ENCODE measurements at places on chromosomes 3 and 15. TPM values are rescaled to one million over a fixed set of nuclear protein-coding genes. Genes with fewer than 3 reads are reported as not detected.

The NPRL2 gene
- total RNA-seq = 16.8 TPM

The WNT5A gene
- total RNA-seq = 4.2 TPM

The IQCH gene
- total RNA-seq = 0.64 TPM

The PPM1L gene
- 56.4 TPM for total RNA-seq

The LRRC3B gene
- 0.10 TPM for total RNA-seq

The SLC28A1 gene
- total RNA-seq = 0.50 TPM

The SSUH2 gene
- total RNA-seq = 0.57 TPM

The DCBLD2 gene
- 43.1 TPM for total RNA-seq

The GRM2 gene
- total RNA-seq = 0.07 TPM

The LRRC2 gene
- total RNA-seq = 122 TPM

The MAP1A gene
- 13.0 TPM for total RNA-seq

The SCN11A gene
- total RNA-seq = not detected

The SAMMSON gene
- total RNA-seq = not detected

The IL1RAP gene
- total RNA-seq = 6.1 TPM

The ALDH1A2 gene
- total RNA-seq = 10.4 TPM

The MELTF gene
- total RNA-seq = 3.6 TPM

The GOLGA6B gene
- total RNA-seq = not detected

The IL17RD gene
- total RNA-seq = 4.4 TPM

The UPK1B gene
- 0.77 TPM for total RNA-seq

The TMEM108 gene
- total RNA-seq = 0.52 TPM

Measured in left ventricle myocardium superior (tissue), 1 donor.